T-helper 1 cell (primary cell): ENCODE measurements at places on chromosomes 4 and X.

GRCh38 chr4:181971411-181971810, 271.8 kb upstream of the TENM3 start:
- no peak for DNase-seq

DNA sequence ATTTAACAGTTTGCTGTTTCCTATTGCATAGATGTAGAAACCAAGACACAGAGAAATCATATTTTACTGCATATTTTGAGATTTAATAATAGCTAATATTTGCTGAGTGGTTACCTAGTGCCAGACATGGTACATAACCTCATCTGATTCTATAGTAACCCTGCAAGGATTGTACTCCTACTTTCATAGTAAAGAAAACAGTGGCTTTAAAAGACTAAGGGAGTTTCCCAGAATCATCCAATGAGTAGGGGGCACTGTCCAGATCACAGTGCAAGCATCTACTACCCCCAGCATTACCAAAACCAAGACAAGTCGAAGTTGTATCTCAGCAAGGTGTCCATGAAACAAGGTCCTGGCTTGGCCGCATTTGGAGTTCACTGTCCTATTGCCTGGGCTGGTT, 224.5 kb upstream of the TENM3 start:
- DNase-seq = no peak

GRCh38 chrX:21412029-21412428, 37.8 kb downstream of the CNKSR2 start:
- no peak for DNase-seq

DNA sequence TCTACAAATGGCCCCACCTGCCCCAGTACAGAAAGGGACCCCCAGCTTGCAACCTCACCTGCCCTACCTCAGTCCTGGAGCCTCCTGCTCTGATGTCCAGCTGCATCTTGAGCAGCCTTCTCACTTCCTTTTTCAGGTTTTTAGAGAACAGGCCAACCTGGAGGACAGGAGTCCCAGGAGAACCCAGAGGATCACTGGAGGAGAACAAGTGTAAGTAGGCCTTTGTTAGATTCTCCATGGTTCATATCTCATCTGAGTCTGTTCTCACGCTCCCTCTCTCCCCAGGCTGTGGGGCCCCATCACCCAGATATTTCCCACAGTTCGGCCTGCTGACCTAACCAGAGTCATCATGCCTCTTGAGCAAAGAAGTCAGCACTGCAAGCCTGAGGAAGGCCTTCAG, 3.6 kb downstream of the MAGEA11 start:
- DNase-seq = no peak

- no peak for DNase-seq
Observed at GRCh38 chr4:93018806-93019205, 715.0 kb downstream of the GRID2 start.
